ENCODE measurements at places on chromosomes 6 and 20. TPM values are rescaled to one million over a fixed set of nuclear protein-coding genes. Genes with fewer than 3 reads are reported as not detected.

Gene CALHM6
- 0.33 TPM for total RNA-seq

Gene PLEKHG1
- total RNA-seq = 5.4 TPM

Gene CLPSL1
- total RNA-seq = not detected

Gene IL20RA
- total RNA-seq = 0.33 TPM

Gene ACTL10
- total RNA-seq = 2.0 TPM

Gene CGA
- total RNA-seq = not detected

Gene MICB
- 17.2 TPM for total RNA-seq

Gene ABHD16B
- total RNA-seq = not detected

Gene PIGU
- total RNA-seq = 6.4 TPM

Gene HLA-DRA
- total RNA-seq = 0.17 TPM

Gene SAMD5
- total RNA-seq = 4.0 TPM

Gene BFSP1
- 2.3 TPM for total RNA-seq

Gene GMDS
- 12.7 TPM for total RNA-seq

Gene PSMB9
- total RNA-seq = 54.7 TPM

Gene ZC2HC1B
- total RNA-seq = not detected
